ENCODE measurements at places on chromosomes 16 and 17.

- no peak for DNase-seq
Observed at GRCh38 chr16:59108374-59108773, 374.3 kb upstream of the GOT2 start.

- peak; percentile 12 for DNase-seq
Observed at GRCh38 chr17:49132699-49133364, at the start of gene B4GALNT2. Gene B4GALNT2 (plus strand): TSS chr17:49132769. CDS start chr17:49132793, 24 bp downstream.

- DNase-seq = no peak
Observed at GRCh38 chr16:56468800-56469199, 17.4 kb downstream of the OGFOD1 start.

GRCh38 chr17:7572338-7572587 is 7.2 kb upstream of the CD68 start:
- no peak for DNase-seq

DNA sequence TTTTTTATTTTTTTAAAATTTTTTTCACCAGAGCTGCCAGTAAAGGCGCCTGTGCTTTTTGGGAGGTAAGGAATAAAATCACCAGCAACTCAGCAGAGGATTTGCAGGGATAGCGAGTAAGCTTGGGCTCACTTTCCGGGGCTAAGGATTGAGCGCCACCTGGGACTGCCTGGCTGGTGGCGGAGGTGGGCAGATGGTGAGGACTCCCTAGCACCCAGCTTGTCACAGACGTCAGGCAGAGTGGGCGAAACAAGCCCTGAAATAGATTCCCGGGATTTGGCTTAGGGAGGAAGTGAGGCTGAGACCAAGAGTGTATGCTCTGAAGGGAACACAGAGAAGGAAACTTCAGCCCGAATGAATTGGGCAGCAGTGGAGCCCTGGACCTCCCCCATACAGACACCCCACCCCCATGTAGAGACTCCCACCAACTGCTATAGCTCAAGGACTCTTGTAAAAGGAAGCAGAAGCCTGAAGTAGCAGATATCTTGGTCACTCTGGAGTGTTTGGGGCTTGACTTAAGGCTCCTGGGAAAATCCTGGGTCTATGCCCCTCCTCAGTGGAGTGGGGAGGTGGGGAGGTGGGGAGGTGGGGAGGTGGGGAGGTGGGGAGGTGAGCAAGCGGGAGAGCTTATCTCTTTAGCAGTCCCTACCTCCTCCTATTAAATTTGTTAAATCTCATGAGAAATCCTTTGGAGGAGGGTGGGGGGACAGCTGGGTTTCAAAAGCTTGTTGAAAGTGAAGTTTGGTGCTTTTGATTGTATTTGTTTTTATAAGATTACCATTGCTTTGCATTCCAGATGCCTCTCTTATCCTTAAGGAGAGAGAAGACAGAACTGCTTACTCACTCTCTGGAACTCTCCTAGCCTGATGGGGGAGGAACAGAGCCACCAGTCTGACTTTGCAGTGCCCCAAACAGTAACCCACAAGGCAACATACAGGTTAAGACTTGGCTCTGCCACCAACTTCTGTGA is 8.2 kb downstream of the ARL4D start:
- no peak for DNase-seq

DNA sequence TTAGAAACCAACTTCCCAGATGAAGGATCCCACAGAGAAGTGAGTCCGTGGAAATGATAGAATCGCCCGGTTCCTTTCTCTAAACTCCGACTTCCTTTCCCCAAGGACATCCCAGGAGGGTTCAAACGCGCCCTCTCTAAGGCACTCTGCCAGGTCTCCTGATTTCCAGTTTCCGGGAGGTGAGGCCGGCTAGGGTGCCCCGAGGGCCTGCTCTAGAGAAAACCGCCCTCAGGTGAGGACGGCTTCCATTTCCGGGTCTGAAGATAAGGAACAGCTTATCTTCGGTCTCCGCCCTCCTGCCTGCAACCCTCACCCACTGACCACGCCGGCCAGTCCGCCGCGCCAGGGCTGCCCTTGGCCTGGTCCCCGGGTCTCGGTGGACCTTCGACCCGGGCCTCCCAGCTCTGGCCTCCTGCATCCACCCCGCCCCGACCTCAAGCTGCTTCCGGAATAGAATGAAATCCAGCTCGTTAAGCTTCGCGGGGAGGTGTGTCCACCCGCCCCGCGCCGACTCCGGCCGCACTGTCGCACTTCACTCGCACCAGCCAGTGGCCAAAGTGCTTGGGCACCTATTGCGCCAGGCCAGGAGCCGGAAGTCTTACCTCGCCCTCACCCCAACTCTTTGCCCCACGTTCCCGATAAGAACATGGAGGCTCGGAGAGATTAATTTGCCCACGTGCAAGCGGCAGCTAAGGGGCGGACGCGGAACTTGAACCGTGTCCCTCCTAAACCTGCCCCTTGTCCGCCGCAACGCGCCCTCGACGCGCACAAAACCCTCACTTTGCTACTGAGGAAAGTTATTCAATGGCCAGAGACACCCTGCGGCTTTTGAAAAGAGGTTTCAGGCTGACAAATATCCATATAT is 836 bp upstream of the MMP15 start:
- DNase-seq = peak; percentile 18

- no peak for DNase-seq
Observed at GRCh38 chr17:81794509-81794908, 9.4 kb upstream of the GCGR start.

DNA sequence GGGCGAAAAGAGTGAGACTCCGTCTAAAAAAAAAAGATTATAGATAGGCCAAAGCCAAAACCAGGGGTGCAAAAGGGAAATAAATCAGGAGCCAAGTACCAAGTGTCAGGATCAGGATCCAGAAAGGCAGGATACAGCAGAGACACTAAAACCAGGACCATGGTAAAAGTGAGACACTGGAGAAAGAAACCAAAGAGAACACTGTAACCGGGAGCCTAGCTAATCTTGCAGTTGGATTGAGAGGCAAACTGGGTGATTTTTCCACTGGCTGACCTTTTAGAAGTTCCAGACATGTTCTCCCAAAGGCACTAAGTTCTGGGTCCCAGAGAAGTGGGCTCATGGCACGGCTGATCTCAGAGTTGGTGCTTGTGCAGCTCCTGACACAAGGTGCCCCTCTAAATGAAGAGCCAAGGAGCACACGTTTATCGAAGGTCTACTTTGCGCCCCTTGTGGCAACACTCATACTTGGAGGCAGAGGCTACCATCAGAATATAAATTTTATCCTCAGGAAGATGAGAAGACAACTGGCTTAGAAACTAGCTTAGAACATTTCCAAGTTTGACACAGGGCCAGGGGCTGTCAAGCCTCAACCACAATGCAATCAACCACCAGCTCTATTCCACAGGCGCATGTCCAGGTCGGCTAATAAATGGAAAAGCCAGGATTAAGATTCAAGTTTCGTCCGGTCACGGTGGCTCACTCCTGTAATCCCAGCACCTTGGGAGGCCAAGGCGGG is 27.5 kb upstream of the HELZ start:
- no peak for DNase-seq

- no peak for DNase-seq
Observed at GRCh38 chr17:79398441-79398840, 212.4 kb downstream of the RBFOX3 start.

- DNase-seq = no peak
Observed at GRCh38 chr16:88406096-88407041, 23.6 kb downstream of the ZNF469 start.

DNA sequence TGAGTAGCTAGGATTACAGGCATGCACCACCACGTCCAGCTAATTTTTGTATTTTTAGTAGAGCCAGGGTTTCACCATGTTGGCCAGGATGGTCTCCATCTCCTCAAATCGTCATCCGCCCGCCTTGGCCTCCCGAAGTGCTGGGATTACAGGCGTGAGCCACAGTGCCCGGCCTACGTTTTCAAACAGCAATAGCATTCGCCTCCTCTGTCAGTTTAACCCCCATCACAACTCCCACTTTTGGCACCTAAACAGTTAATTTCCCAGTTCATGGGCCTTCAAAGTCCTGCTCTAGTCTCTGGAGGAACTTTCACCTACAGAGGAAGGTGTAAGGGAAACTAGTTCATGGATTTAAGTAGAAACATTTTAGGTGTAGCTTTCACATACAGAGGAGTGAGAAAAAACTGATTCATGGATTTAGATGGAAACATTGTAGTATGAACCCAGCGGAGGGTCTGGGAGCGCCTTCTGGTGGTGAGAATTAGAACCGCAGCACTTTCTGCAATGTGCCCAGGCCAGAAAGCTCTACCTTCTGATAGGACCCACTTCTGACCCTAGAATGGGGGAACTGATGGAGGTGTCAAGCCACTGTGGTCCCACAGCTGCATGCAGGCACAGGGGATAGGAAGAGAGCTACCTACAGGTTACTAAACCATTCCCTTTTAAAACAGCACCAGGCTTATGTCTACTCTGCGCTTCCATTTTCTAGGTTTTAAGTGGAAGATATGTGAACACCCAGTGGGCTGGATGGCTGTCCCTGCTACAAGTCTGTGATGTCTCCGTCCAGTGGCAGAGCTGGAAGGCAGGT is 12.0 kb upstream of the MEOX1 start:
- peak; percentile 77 for DNase-seq

GRCh38 chr16:15482068-15482747 is 47.8 kb downstream of the BMERB1 start:
- DNase-seq = peak; percentile 33

DNA sequence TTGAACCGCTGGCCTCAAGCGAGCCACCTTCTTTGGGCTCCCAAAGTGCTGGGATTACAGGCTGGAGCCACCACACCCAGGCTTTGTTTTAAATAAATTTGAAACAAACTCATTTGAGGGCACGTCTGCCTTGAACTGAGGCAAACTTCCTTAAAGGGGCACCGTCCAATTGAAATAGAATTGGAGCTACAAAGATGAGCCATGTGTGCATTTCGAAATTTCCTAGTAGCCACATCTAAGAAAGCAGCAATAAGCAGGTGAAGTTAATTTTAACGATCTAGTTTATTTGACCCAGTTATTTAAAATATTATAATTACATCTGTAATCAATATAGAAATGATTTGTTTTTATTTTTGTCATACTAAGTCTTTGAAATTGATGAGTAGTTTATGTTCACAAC is 755 bp upstream of the C16orf89 start:
- DNase-seq = no peak

DNA sequence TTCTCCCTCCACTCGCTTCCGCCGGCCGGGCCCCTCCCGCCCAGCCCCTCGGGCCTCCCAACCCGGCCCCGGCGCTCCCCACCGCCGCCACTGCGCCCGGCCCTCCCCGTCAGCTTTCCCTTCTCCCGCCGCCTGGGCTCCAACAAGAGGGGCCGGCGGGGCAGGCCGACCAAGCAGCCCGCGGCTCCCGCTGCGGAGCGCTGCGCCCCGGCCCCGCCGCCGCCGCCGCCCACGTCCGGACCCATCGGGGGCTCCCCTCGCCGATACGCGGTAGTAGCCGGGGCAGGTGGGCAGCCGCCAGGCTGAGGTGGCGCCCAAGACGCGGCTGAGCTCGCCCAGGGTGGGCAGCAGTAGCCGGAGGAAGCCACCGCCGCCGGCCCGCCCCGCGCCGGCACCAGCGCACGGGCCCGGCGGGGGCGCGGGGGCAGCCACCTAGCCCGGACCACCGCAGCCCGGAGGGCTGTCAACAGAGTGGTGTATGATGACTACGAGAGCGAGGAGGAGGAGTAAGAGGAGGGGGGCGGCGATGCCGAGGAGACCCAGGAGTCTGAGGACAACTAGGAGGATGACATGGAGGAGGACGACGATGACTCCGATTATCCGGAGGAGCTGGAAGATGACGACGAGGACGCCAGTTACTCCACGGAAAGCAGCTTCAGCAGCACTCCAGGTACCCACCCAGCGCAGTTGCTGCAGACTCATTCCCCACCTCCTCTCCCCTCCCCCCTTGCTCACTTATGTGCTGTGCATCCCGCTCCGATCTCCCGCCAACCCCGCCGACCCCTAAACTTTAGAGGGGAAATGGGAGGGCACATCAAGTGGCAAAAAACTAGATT is 498 bp downstream of the LRRC37B start:
- peak; percentile 42 for DNase-seq

DNA sequence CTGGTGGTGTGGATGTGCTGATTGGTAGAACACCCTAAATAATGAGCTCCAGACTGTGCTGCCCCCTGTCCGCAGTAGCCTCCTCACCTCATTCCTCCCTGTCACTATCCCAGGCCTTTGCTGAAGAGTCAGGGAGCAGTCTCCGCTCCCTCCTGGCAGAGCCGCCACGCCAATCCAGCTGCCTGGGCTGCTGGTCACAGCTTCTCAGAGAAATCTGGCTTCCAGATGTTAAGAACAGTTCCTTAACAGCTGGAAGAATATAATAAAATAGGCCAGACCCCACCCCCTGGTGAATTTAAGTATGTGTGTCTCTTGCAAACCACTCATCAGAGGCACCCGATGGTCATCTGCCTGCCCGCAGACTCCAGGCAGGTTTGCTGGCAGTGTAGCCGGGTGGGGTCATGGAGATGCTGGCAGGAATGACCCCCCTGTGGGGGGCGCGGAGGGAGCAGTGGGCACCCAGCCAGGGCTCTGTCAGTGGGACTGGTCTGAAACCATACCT is 161.0 kb downstream of the CCDC182 start:
- DNase-seq = no peak

DNA sequence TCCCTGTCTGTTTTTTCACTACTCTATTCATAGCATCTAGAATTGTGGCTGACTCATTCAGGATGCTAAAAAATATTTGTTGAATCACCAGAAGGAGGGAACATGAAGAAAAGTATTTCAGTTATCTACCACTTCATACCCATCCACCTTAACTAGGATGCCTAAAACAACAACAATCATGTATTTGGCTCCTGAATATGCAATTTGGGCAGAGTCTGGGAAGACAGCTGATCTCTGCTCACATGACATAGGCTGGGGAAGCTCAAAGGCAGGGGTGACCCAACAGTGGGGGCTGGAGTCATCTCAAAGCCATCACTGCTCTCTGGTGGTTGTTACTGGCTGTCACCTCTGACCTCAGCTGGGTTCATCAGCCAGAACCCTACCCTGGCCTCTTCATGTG is 80.1 kb upstream of the RPL38 start:
- DNase-seq = no peak

DNA sequence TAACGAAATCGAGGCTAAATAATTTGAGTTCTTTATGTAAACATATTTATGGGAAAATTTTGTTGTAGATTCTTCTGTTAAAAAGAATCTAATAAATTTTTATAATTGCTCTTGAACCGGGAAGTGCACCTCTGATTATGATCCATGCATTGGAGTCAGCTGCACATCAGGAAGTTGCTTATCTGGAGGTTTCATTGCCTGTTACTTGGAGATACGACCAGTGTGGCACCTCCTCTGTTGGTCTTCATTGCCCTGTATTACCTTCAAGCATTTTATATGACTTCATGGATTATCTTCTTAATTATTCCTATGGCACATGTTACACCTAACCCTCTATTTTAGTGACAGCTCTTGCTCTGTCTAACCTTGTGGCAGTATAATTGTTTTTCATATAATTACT is 312.6 kb upstream of the TBX2 start:
- DNase-seq = no peak

- DNase-seq = no peak
Observed at GRCh38 chr16:75446416-75446815, 13.1 kb upstream of the CFDP1 start.

DNA sequence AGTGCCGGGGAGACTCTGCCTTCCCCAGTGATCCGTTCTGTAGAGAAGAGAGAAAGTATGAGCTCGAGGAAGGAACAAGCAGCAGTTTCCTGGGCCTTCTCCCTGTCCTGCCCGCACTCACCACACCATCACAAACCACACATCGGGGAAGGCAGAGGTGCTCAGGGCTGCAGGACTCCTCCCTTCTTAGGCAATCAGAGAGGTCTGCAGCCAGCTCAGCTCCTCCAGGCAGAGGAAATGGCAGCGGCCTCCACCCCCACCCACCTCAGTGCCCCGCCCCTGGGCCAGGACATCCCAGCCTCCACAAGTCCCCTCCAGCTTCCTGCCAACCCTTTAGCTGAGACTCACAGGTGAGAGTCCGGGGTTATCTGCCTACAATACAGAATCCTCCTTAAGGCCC is 2.0 kb downstream of the ZNF319 start:
- DNase-seq = peak; percentile 43
